Kidney epithelial cell (primary cell): ENCODE measurements at places on chromosomes 13 and 19. TPM values are rescaled to one million over a fixed set of nuclear protein-coding genes. Genes with fewer than 3 reads are reported as not detected.

DNA sequence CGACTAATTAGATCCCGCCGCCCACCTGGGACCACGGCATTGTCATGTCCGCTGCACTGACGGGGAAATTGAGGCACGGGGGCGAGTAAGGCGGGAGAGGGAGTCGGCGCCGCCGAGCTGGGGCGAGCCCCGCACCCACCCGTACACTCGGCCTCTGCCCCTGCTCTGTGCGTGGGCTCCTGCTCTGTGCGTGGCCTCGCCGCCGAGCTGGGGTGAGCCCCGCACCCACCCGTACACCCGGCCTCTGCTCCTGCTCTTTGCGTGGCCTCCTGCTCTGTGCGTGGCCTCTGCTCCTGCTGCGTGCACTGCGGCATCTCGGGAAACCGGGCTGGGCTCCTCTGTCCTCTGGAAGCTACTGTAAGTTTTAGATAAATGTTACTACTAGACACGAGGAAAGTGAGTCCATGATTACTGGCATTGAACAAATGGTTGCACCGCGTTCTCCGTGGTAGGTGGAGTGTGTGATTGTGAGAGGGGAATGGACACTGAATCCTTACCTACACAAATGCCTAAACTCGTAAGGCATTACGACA lies 826 bp upstream of the C1QTNF9 start:
- no peak for DNase-seq

Gene DIAPH3
- total RNA-seq = 7.5 and 10.2 TPM in 2 replicates

Gene NMRK2
- total RNA-seq = not detected in 2 replicates

Gene ZNF534
- total RNA-seq = not detected in 2 replicates
